ENCODE measurements at places on chromosomes 7 and 10.

DNA sequence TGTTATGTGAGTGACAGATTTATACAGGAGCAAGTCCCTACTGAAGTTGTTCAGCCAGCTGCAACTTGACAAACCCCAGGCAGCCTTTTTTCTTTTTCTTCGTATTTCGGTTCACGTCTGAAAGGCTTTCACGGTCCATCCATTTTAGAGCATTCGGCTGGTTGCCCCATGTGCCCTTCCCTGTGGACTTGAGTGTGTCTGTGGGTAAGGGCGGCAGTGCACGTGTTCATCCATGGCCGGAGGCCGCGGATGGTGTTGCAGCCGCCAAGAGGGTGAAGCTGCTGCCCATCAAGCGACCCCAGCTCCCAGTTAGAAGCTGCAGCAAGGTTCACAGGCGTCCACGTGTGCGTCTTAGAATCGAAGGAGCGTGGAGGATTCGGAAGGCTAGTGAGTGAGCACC is 35.9 kb downstream of the PPP2R2D start:
- no peak for DNase-seq

GRCh38 chr7:139626817-139627216 is 103.3 kb downstream of the CLEC2L start:
- DNase-seq = no peak

GRCh38 chr10:109993551-109994330 is 14.0 kb upstream of the ADD3 start:
- no peak for DNase-seq

DNA sequence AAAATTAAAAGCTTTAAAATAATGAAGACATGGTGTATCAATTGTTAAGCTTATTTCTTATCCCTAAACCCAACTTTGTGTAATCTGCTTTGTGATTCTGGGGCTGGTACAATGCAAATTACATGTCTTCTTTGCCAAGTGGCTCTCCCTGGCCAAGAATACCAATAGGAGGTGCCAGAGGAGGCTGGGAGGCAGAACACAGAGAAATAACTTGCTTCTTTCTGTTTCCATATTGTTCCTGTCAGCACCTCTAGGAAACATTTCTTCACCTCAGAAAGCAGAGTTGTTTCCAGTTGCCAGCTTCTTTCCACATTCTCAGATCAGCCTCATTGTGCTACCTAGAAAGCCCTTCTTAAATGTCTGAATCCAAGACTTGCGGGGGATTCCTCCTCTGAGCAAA is 174.4 kb downstream of the MDFIC start:
- no peak for DNase-seq

DNA sequence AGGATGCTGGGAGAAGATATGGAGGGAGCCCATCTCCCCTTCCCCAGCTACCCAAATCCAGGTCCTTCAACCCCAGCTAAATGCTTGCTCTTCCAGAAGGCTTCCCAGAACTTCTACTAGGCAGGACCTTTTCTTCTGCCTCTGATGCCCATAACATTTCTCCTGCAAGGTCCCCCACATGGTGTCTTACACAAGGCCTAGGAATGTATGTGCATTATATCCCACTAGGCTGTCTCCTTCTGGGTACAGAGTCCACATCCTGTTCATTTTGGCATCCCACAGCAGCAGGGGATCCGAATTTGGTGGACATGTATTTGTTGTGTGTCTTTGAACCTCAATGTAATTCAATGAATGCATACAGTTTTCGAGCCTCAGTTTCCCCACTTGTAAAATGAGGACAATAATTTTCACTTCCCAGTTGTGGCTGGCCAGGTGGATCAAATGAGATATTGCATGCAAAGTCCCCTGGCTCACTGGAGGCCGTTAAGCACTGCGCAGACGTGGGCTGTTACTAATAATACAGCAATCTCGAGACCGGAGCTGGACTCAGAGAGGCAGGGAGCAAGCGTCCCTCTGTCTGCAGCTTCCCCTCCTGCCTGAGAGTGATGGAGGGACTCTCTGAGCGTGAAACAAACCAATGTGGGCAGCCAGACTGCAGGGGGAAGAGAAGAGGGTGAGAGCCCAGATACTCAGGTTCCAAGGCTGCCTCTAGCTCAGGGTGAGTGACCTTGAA is 18.6 kb upstream of the YWHAG start:
- DNase-seq = no peak

GRCh38 chr10:86965986-86966654 is 2.2 kb upstream of the ADIRF start:
- DNase-seq = no peak

DNA sequence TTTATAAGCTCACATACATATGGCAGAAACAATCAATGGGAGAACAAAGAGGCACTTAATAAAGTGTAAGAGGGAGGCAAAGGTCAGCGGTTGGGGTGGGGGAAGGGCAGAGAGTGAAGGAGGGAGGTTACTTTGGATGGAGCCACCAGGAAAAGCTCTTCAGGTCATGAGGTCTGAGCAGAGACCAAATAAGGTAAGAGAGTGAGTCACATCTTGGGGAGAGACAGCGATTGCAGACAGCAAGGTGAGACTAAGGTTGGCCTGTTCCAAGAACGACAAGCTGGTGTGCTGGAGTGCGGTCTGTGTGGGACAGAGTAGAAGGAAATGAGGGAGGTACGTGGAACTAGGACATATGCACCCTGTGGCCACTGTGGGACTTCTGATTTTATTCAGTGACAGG is 74.3 kb upstream of the TOMM7 start:
- no peak for DNase-seq

GRCh38 chr7:157211690-157212089 is 73.0 kb downstream of the UBE3C start:
- DNase-seq = no peak

- DNase-seq = no peak
Observed at GRCh38 chr10:48207853-48208252, 66.6 kb downstream of the FRMPD2 start.

GRCh38 chr10:90746829-90747228 is 111.0 kb downstream of the HTR7 start:
- DNase-seq = no peak

GRCh38 chr7:35465791-35466336 is 212.0 kb upstream of the TBX20 start:
- no peak for DNase-seq

DNA sequence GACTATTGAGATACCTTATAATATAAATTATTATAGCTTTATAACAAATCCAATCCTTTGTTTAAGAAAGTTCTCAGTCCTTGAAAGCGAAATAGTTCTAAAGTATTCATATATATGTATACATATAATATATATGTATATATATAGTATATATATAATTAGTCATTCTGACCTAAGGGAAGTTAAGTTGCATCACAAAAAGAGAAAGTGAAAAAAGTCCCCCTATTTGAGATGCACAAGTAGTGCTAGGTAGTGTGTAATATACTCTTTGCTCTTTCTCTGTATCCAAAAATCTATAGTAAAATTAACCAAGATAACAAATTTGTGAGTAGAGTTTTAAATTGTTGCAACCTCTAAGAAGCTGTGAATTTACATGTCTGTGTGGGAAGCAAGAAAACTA is 13.3 kb upstream of the IFIT1B start:
- DNase-seq = no peak

GRCh38 chr7:145016068-145016467 is 180.2 kb upstream of the TPK1 start:
- DNase-seq = no peak

DNA sequence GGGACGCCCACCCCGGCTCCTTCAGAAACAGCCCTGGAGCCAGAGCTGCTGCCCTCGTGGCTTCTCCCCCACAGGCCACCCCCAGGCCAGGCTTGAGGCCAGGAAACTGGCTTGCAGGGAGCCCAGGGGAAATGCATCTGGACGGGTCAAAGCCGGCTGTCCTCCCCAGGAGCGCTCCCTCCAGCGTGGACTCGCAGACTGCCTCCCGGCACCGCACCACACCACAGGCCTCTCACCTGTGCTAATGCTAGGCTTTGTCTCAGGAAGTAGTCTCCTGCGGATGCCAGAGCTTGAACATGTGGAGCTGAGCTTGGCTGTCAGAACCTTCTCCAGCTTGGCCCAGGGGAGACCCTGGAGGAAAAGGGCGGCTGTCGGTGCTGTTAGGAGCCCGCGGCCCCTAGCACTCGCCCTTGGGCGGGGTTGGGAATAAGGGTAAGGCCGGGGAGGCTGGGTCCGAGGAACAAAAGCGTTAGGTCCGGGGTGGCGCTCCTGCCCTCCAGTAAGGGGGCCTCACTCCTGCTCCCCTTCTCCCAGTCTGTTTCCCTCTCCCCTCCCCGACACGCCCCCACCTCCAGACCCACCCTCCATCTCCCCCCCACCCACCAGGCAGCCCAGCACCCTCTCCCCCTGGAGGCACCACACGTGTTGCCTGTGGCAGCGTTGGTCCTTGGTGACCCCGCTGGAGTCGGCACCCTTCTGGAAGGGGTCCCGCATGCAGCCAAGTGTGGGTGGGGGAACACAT is 21.6 kb upstream of the DRGX start:
- DNase-seq = no peak

- no peak for DNase-seq
Observed at GRCh38 chr10:33418301-33418700, 83.8 kb upstream of the NRP1 start.

DNA sequence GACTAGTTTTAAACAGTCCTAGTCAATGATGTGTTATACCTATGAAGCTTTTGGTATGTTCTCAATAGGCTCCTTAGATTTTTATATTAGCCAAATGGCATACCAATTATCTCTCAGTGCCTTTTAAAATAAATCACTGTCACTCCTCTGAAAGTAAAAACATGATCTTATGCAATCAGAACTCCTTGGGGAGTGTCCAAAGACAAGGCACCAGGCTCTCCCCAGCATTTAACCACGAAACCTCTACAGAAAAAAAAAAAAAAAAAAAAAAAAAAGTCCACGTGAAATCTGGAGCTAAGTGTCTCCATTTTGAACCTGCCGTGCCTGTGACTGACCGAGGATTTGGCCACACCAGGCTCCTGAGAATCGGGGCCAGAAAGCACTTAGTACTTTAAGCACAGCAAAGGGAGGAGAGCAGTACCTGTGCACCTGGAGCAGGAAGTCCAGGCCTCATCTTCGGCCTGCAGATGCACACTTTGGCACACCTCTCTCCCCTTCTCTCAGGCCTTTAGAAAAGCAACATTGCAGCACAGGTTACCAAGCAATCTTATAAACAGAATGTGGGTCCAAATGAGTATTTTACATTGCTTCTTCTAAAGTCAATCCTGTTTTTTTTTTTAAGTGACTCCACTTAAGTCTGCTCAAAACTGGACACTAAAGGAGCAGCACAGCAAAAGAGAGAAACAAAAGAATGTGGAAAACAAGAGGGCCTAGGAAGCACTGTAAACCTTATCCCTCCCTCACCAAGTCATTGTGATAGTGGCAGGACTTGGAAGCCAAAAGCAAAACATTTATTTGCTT is 1.5 kb downstream of the FAM13C start:
- DNase-seq = no peak

GRCh38 chr7:85125176-85125575 is 61.7 kb downstream of the SEMA3D start:
- no peak for DNase-seq

DNA sequence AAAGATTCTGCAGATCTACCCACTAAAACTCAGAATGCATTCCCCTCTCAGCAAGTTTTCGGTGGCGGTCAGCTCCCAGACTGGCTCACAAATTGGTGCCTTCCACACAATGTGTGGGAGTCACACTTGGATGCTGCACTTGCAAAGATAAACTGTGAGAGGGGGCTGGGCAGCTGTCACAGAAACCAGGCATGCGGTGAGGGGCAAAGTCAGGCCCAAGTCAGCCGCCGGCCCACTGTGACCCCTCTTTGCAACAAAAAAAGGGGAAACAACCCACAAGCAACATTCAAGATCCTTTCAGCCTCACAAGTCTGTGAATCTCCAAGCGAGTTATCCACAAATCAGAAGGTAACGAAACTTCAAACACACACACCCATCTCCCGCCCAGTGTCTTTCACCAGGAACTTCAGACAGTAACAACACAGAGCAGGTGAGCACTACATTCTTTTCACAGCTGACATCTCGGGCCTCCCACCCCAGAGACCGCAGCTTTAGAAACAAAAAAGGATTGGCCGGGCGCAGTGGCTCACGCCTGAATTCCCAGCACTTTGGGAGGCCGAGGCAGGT is 32.0 kb downstream of the SNX8 start:
- no peak for DNase-seq
